ENCODE measurements at places on chromosomes 13 and 19.

DNA sequence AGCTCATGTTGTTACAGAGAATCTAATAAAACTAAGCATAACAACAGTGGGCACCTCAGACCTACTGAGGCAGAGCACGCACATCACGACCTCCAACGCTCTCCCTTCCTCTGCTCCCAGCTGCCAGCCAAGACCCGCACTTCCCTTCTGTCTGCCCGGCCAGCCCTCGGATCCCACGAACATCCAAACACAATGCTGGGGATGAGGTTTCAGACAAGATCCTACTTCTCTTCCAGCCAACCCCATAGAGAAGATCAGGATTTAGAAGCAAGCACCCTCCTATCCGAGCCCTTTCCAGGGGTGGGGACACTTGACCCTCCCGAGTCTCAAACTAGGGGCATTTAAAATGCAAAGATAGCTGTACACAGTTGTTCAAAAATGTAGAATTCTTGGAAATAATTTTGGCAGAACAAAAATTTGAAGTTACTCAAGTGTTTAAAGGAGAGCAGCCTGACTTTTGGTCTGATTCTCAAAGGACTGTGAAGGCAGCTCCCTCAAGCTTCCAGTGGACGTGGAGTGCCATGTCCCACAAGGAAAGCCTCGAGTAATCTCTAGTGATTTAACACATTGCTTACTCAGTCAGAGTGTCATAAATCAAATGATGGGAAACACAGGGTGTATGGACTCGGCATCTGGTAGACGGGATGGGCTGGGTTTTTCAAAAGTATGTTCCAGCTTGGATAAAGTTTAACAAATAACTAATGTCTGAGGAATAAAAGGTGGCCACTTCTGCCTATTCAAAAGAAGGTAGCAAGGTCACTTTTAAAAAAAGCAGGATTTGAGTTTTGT, 32.8 kb downstream of the ANKRD10 start:
- no peak for DNase-seq

DNA sequence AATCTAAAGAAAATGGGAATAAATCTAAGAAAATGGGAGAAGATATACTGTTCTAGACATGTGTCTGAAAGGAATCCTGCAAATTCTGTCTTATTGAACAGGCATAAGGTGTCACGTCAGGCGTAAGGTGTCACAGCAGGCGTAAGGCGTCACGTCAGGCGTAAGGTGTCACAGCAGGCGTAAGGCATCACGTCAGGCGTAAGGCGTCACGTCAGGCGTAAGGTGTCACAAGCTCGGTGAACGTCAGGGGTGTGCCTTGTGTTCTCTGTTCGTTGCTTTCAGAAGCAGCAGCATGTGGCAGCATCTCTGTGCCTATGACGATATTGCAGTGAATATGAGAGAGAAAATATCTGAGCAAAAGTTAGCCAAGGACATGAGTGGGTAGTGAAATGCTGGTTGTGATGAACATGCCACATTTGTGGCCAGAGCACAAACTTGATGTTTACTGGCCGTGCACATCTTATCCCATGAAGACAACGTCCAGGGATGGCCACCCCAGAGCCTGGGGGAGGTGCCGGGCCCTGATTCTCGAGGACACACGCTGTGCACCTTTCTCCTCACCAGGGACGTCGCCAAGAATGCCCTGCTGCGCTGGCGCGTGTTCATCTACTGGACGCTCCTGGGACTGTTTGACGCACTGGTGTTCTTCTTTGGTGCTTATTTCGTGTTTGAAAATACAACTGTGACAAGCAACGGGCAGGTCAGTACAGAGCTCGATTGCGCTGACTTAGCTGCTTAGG, 107.0 kb upstream of the MCF2L start:
- no peak for DNase-seq

- no peak for DNase-seq
These were observed 60.3 kb upstream of the ZNF536 start for GRCh38 chr19:30311911-30312310.

- no peak for DNase-seq
These were observed 154.7 kb downstream of the KDM4B start for GRCh38 chr19:5123646-5124045.

DNA sequence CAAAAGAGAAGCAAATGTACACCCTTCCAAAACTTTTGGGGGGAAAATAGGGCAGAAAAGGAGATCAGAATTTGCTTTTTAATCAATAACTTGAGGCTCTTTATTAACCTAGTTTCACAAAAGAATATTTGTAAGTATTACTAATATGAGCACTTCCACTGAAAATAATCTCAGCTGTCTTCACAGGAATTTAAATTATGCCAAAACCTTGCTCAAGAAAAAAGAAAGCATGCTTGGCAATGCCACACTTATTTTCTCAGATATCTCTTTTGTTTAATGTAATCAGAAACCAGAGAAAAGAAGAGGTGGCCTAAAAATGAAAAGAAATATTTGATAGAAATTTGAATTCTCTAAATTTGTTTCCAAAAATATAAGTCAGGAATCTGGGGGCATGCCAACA, 234.9 kb upstream of the GPC6 start:
- no peak for DNase-seq

DNA sequence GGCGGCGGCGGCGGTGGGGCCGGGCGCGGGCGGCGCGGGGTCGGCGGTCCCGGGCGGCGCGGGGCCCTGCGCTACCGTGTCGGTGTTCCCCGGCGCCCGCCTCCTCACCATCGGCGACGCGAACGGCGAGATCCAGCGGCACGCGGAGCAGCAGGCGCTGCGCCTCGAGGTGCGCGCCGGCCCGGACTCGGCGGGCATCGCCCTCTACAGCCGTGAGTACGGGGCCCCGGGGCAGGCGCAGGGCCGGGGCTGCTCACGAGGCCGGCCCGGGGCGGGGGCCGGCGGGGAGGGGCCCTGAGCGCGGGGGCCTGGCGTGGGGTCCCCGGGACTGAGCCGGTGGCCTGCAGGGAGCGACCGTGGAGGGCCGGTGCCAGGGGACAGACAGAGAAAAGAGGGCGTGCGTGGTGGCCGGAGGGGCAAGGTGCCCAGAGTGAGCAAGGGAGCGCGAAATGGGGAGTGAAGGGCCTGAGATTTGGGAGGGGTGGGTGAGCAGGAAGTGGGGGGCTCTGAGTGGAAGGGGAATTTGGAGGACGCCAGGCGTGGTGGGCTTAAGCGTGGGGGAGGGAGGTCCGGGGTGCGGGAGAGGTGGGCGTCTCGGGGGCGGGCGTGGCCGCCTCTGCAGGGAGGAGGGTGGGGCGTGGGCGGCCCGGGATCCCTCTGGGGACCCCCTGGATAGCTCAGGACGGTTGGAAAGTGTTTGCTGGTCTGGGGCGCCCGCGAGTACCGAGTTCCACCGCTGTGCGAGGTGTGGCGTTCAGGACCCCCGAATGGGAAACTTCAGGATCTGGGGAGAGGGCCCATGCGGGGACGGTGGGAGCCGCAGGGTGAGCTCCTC, 575 bp downstream of the CARM1 start:
- DNase-seq, result no peak

- no peak for DNase-seq
These were observed 10.6 kb upstream of the LRRC25 start for GRCh38 chr19:18408053-18408476.

GRCh38 chr13:29849731-29850212, 645 bp downstream of the UBL3 start:
- peak; percentile 78 for DNase-seq

GRCh38 chr13:95343944-95344343, 42.7 kb upstream of the ABCC4 start:
- DNase-seq, result no peak

DNA sequence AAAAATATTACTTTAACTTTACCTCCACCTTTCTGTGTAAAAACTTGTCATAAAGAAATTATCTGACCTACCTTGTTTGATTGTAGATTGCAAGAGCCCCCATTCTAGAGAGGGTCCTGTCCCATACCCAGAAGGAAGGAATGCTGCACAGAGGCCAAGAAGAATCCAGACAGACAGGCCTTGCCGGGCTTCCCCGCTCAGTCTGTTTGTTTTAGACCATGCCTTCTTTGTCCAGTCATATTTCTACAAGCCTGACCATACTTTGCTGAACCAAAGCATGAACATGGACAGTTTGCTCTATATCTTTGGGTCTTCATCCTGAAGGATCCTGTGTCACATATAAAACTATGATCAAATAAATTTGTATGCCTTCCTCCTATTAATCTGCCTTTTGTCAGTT, 95.8 kb upstream of the MYCBP2 start:
- no peak for DNase-seq

GRCh38 chr13:35333157-35333556, 143.3 kb downstream of the MAB21L1 start:
- no peak for DNase-seq

DNA sequence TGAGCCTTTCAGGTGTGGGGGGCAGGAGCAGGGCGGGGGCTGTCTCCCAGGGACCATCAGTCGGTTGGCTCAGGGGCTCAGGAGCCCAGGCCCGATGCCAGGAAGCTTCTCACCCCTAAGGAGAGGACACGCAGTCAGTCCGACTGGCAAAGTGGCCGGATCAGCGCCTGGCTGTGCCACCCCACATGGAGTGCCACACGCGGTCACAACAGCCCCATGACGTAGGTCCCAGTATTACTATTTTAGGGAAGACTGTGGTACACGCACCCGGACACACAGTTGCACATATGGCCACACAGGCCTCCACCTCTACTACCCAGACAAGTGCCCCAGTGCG, 29.3 kb upstream of the GRTP1 start:
- no peak for DNase-seq

DNA sequence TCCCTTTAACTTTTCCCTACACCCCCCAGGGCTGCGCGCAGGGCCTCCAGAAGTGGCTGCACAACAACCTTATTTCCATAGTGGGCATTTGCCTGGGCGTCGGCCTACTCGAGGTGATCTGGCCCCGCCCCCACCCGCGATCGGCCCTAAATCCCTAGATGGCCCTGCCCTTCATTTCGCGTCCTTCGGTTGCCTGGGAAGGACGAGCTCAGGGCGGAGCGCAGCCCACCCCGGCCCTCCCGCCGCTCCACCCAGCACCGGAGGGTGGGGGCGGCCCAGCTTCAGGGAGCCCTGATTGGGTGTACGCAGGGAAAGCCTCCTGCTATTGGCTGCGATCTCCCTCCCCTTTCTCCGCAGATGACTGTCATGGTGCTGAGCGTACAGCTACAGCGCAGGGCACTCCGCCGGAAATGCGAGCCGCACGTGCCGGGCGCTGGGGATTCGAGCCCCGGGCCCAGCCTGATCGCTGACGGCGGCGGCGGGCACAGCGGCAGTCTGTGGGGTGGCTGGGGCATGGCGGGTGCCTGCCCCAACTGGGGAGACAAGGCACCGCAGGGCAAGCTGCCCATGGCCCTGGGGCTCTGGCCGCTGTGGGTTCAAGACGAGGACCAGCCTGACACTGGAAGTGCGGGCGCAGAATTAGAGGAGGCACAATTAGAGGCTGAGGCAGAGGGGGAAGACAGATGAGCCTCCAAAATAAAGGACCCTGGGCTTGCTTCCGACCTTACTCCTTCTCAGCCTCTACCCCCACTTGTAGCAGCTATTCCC, 4.3 kb downstream of the CD37 start:
- DNase-seq, result peak; percentile 83

- no peak for DNase-seq
These were observed 57.7 kb upstream of the LDLR start for GRCh38 chr19:11031421-11032070.

DNA sequence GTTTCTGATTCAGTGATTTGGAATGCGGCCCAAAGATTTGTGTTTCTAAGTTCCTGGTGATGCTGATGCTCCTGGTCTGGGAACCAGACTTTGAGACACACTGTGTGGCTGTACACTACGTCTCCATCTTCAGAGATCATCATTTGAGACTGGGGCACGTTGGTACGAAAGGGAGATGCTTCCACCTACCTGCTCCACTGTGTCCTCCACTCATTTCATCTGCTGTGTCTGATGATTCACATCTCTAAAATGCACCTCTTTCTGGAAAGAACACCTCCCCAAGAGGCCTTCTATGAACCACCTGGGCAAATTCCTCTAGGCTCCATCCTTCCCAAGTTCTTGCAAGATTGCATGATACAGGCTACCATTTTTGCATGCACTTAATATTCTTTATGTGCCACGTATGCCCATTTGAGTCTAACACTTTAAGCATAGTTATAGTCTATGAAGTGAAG, 58.6 kb downstream of the ERCC5 start:
- DNase-seq, result no peak

- DNase-seq, result peak; percentile 63
These were observed 5.1 kb upstream of the FLT3LG start for GRCh38 chr19:49468746-49469447.

GRCh38 chr19:53826876-53827275, 2.8 kb upstream of the NLRP12 start:
- peak; percentile 22 for DNase-seq

DNA sequence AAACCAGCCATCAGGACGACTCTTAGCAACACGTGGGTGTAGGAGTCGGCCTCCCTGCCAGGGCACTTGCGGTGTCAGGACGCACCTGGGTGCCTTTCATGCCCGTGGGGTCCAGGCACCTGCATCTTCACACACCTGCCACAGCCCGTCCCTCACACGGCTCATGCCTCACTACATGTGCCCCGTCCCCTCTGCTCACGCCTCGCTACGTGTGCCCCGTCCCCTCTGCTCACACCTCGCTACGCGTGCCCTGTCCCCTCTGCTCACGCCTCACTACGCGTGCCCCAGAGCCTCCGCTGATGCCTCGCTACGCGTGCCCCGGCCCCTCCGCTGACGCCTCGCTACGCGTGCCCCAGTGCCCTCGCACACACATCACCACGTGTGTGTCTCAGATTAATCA, 58.0 kb upstream of the F7 start:
- DNase-seq, result no peak

All from EH (cell line).